ENCODE measurements at places on chromosomes 4 and X. TPM values are rescaled to one million over a fixed set of nuclear protein-coding genes. Genes with fewer than 3 reads are reported as not detected.

GRCh38 chr4:180799798-180800197 lies 1443.4 kb upstream of the TENM3 start:
- DNase-seq, result no peak

DNA sequence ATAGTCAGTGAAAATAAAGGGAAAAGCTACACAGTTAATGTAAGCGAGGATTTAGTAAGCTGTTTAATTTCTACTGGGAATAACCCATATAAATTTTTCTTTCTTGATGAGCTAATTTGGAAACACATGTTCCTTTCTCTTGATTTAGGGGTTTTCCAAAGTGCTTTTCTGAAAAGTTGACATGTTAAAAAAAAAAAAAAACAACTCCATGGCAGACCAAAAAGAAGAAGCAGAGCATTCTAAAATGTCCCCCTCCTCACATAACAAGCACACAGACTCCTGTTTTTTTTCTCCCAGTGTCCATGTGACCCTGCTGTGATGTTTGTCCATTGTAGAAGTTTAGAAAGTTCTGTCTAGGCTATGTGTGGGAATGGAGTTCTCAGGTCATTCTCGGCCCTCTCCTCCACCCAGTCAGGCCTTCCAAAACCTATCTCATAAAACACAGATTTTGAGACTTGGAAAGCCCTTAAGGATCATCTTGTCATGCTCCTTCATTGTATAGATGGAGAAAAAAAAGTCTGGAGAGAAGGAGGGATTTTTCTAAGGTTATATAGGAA lies 792 bp downstream of the CLIC2 start:
- DNase-seq, result no peak

TMEM35A gene
- not detected for total RNA-seq

GRCh38 chr4:88143504-88143903 lies 14.9 kb downstream of the ABCG2 start:
- peak; percentile 39 for DNase-seq

- DNase-seq, result no peak
These were observed 1.6 kb upstream of the SETD7 start for GRCh38 chr4:139557556-139558110.

TBX22 gene
- not detected for total RNA-seq

CHRDL1 gene
- 0.89 TPM for total RNA-seq

- peak; percentile 78 for DNase-seq
These were observed 180.4 kb upstream of the FAT1 start for GRCh38 chr4:186904101-186904500.

GRCh38 chr4:151099976-151100417 lies 569 bp downstream of the RPS3A start:
- no peak for DNase-seq

PDCL2 gene
- not detected for total RNA-seq

DNA sequence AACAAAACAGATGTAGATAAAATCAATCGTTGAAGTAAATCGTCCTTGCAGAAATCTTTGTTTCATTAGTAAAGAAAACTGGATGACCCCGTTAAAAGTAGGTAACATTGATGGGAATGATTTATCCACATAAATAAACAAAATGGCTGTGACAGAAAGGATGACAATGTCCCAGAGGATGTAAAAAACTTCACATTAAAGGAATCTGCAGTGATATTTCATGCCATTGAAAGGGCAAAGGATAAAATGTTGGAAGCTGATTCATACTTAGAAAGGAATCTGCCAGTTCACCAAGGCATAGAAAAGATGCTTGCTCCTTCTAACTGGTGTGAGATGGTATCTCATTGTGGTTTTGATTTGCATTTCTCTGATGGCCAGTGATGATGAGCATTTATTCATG lies 24.2 kb upstream of the EPGN start:
- DNase-seq, result peak; percentile 69

DNA sequence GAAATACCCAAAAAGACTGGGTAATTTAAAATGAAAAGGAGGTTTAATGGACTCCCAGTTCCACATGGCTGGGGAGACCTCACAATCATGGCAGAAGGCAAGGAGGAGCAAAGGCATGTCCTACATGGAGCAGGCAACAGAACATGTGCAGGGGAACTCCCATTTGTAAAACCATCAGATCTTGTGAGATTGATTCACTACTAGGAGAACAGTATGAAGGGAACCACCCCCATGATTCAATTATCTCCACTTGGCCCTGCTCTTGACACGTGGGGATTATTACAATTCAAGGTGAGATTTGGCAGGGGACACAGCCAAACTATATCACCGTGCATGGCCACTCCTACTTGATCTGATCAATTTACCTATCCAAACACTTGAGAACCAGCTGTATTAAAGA lies 131.5 kb upstream of the LDB2 start:
- DNase-seq, result no peak

- DNase-seq, result peak; percentile 61
These were observed 1.6 kb downstream of the SH3RF1 start for GRCh38 chr4:169268951-169269760.

- DNase-seq, result peak; percentile 6
These were observed 62.8 kb upstream of the EGFL6 start for GRCh38 chrX:13506574-13506973.

DNA sequence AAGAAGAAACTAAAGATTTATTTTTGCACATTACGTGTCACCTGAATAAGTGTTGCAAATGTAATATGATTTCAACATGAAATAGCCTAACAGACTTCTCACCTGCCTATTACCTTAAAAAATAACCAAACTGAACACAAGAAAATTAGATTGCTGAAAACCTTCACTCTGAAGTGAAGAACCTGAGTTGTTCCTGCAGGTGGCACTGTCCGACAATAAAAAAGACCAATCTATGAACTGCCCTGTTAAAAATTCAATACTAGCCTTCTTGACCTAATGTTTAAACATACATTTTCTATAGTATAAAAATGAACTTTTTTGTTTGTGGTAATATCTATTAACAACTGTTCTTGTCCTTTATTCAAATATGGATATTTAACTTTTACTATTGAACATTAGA lies 69.2 kb upstream of the PNPLA4 start:
- DNase-seq, result no peak

- DNase-seq, result no peak
These were observed 284.9 kb downstream of the TEX13A start for GRCh38 chrX:104935581-104935980.

DNA sequence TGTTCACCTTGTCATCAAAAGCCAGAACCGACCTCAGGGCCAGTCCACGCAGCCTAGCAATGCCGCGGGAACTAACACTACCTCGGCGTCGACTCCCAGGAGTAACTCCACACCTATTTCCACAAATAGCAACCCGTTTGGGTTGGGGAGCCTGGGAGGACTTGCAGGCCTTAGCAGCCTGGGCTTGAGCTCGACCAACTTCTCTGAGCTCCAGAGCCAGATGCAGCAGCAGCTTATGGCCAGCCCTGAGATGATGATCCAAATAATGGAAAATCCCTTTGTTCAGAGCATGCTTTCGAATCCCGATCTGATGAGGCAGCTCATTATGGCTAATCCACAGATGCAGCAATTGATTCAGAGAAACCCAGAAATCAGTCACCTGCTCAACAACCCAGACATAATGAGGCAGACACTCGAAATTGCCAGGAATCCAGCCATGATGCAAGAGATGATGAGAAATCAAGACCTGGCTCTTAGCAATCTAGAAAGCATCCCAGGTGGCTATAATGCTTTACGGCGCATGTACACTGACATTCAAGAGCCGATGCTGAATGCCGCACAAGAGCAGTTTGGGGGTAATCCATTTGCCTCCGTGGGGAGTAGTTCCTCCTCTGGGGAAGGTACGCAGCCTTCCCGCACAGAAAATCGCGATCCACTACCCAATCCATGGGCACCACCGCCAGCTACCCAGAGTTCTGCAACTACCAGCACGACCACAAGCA lies 898 bp downstream of the UBQLN2 start:
- peak; percentile 19 for DNase-seq

DNA sequence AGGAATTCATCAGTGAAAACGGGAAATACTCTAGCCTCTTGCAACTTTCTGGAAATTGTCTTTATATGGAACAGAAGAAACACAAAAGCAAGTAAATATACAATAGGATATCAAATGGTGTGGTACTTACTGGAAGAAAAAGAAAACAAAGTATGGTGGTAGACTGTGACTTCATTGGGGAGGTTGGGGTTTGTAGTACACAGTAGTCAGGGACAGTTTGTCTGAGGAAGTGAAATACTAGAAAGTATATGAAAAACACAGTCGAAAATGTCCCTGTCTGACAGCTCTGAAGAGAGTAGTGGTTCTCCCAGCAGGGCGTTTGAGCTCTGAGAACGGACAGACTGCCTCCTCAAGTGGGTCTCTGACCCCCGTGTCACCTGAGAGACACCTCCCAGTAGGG lies 390.0 kb upstream of the NWD2 start:
- no peak for DNase-seq
